ENCODE measurements at places on chromosomes 7 and 10.
A peak's percentile ranks its signal among the peaks of the same experiment; 100 is the strongest.

DNA sequence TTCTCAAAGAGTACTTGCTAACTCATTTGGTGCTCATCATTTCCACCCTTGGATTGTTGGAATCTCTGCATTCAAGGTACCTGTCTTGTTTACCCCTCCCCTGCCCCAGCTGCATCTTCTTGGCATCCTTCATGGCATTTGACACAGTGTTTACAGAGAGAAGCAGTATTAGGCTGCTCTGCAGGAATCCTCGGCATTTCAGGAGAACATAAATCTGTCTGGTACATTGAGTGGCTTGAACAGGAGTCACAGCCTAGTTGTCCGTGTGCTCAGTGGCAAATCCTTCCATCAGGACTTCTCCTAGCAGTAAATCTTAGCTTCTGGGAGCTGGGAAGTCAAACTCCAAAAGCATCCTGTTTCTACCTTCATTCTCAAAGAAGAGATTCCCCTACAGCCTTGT, 136.8 kb upstream of the YAE1 start:
- no peak for DNase-seq

DNA sequence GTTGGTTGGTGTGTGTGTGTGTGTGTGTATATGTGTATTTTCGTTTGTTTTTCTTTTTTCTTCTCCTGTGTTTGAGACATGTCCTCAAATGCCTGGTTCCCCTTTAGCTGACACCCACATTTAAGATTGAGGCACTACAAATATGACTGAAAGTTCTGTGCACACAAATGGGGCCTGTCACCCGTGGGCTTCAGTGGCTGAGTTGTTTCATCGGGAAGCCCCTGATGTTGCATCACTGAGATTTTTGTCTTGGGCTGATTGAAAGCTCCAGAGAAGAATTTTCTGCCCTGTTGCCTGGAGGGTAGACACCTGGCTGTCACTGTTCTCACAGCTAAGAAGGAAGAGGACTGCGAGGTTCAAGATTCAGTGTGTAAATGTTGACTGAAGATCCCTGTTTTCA, 283.8 kb upstream of the C7orf33 start:
- no peak for DNase-seq

- DNase-seq = no peak
These were observed 3.4 kb upstream of the ZNF503 start for GRCh38 chr10:75404815-75405597.

DNA sequence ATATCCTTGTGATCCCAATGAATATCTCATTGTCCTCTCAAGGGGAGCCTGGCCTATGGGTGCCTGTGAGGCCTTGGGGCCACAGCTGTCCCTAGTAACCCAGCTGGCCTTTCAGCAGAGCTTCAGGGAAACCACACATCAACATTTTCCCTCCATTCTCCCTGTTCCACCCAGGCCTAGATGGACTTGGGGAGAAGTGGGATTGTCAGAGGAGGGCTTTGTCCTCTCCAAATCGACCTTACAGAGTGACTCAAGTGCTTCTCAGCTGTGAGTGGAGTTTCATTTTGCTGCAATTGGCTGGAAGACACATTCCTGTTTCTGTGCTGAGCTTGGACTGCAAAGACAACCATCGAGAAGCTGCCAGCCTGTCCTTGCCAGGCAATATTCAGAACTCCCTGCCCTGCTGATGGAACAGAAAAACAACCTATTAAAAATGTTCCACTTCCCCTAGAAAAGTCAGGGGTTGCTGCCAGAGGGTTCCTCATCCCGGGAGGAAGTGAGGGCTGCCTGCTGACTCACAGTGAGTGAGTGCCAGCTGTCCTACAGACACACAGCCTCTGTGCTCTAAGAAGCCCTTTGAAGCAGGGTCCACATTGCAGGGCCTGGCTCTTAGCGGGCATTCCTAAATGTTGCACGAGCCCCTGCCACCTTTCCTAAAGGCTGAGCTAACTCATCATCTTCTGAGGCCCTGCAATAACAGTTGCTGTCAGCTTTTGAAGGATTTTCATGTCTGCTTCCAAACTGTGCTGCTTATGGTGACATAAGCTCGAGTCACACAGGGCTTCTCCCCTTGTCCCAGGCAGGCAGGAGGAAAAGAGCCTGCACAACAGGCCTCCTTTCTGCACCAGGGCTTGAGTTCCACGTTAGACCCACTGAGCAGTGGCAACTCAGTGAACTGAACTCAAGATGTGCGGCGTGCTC, 20.5 kb downstream of the STRA8 start:
- DNase-seq = no peak

- no peak for DNase-seq
These were observed 136.0 kb downstream of the KIF20B start for GRCh38 chr10:89837165-89838043.

GRCh38 chr7:2124604-2125345, 108.0 kb downstream of the MAD1L1 start:
- peak; percentile 25 for DNase-seq

GRCh38 chr7:71243736-71244410, 111.9 kb downstream of the GALNT17 start:
- DNase-seq = no peak

DNA sequence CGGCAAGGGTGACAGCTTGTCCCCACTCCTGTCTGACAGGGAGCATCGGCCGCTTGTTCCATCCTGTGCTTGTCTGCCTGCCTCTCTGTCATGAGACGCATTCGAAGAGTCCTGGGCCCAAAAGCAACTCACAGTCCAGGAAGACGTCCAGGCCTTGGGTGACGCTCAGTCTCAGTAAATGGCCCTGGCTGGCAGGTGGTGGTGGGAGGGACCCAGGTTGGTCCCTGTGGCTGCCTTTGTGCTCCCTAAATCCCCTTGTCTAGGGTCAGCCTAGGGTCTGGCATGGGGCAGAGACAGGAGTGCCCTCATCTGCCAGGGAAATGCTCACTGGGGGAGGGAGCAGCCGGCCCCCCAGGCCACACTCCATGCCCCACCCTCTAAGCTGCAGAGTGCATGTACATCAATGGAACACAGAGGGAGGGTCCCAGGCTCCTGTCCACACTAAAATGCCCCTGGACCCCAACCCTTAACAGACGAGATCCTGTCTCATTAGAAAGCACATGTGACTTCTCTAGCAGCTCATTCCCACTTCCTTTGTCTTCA, 295.2 kb upstream of the ZNF32 start:
- no peak for DNase-seq

All from NCI-H2081 (cell line).